ENCODE measurements at places on chromosomes 2 and 18.
A peak's percentile ranks its signal among the peaks of the same experiment; 100 is the strongest.

DNA sequence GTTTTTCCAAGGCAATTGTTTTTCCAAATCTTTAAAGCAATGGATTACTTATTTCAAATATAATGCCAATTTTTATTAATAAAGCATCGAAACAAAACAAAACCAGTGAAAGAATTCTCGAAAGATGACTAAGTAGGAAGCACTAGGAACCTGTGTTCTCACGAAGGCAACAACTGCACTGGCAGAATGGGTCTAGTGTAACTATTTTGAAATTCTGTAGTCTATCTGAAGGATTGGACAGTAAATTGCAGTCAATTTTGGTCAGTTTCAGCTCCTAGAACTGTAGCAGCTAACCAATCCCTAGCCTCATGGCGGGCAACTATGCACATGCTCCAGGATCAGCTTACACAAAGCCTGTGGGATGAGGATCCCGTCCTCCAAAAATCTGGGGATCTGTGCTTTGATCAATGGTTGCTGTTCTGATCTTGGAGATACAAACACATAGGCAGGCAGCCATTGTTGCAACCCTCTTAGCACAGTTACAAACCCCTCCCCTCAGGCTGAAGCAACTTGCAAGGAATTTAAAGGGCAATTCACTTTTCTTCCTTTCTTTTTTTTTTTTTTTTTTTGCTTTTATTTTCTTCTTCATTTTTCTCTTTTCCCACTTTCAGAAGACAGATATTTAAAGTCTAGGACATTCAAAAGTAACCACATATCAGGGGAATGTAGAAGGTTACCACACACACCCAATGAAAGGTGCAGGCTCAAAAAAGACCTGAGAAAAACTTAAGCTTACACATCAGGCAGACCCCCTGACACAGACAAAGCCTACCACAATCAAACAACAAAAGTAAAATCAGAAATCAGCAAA lies 147.6 kb downstream of the THADA start:
- no peak for DNase-seq

GRCh38 chr18:49631146-49631866 lies 69.4 kb downstream of the LIPG start:
- DNase-seq = no peak

GRCh38 chr2:168740360-168740759 lies 62.1 kb upstream of the NOSTRIN start:
- no peak for DNase-seq

DNA sequence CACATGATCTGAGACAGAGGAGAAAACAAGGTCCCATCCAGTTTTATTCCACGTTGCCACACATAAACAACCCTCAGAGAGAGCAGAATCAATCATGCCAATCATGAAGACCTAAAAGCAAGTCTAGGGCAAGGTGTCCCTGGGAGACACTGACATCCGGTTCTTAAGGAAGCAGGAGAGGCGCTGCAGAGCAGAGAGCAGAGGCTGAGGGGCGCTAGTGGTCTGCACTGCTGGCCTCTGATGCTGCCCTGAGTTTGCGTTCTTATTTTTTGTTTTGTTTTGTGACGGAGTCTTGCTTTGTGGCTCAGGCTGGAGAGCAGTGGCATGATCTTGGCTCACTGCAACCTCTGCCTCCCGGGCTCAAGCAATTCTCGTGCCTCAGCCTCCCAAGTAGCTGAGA lies 83.3 kb downstream of the SMIM21 start:
- DNase-seq = no peak

DNA sequence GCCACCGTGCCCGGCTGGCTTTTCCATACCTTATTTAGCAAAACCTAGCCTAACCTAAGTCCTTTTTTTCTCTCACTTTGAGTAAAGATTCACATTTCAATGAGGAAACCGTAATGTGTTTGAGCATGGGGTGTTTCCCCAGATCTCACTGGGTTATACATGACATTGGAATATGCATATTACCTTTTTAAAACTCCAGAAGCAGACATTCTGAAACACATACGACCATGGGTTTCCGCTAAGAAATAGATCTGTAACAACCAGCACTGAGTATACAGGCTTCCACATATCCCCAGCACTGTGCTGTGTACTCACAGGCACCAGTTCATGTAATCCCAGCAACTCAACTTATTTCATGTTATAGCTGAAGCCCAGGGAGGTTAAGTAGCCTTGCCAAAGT lies 41.0 kb upstream of the FOSL2 start:
- DNase-seq = no peak

- DNase-seq = peak; percentile 89
Observed at GRCh38 chr2:239249776-239250175, 151.0 kb downstream of the HDAC4 start.

- peak; percentile 49 for DNase-seq
Observed at GRCh38 chr2:209556354-209556961, 132.6 kb downstream of the MAP2 start.

DNA sequence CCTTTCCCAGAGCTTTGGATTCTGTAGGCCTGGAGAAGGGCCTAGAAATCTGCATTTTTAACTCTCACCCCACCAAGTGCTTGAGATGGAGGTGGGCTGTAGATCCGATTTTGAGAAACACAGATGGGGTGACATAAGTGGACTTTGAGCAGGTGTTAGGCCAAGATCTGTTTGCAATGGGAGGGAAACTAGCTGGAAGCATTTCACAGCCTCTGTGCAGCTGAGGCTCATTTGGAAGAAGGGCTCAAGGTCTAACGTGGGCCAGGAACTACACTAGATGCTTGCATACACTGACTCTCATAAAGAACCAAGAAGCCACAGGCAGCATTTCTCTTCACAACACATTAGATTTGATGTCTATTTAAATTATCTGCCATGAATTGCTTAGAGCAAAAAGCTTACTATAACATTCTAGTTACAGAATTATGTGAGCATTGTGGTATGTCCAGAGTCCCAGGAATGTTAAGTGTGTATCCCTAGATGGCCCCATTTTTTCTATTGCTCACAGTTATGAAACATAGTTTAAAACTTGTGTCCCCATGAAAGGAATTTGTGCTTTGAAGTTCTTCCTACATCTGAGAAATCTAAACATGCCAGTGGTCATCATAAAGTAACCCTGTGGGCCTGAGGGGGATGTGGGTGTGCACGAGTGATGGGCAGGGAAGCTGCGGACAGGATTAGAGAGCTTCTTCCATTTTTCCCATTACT lies 77.2 kb downstream of the CD28 start:
- DNase-seq = peak; percentile 93

DNA sequence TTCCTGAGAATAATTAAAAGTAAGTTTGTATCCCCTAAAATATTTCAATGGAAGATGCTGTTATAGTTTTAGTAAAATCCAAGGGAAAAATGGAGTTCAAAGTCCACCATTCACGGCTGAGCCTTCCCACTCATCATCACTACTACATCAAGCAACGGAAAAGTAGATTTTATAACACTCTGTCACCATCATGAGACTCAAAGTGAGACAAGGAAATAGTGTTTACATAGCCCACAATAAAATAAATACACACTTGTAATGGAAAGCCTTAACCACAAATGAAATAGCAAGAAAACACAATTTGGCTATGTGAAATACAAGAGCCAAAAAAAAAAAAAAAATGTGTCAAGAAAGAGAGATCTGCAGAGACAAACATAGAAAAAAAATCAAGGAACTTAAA lies 569.9 kb upstream of the REG3G start:
- no peak for DNase-seq

- DNase-seq = no peak
Observed at GRCh38 chr2:139366681-139367080, 586.5 kb upstream of the NXPH2 start.

- no peak for DNase-seq
Observed at GRCh38 chr2:233085037-233085838, 25.1 kb downstream of the INPP5D start.

- DNase-seq = no peak
Observed at GRCh38 chr2:7243276-7243675, 326.1 kb downstream of the RNF144A start.

DNA sequence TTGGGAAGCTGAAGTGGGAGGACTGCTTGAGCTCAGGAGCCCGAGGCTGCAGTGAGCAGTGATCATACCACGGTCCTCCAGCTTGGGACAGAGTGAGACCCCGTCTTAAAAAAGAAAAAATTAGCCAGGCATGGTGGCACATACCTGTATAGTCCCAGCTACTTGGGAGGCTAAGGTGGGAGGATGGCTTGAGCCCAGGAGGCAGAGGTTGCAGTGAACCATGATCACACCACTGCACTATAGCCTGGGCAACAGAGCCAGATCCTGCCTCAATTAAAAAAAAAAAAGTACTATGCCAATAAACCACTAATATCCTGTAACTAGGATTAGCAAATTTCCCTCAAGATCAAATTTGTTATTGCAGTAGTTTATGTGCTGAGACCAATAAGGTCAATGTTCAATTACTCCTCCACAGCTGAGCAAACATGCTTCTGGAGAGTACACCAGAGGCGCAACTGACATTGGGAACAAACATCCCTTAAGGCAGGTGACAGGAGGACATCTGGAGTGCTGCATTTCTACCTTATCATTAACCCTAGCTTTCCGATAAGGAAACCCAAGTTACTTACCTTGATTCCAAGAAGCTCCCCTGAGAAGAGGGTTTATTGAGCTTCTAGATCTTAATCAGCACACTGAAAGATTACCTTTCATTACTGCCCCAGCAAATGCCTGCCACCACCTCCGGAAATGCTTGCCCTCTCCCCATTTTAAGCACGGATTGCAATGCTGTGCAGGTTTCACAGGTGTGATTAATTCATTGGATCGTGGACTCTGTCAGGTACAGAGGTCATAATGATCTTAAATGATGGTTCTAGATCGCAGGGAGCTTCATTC lies 26.2 kb downstream of the MGAT4A start:
- DNase-seq = no peak

DNA sequence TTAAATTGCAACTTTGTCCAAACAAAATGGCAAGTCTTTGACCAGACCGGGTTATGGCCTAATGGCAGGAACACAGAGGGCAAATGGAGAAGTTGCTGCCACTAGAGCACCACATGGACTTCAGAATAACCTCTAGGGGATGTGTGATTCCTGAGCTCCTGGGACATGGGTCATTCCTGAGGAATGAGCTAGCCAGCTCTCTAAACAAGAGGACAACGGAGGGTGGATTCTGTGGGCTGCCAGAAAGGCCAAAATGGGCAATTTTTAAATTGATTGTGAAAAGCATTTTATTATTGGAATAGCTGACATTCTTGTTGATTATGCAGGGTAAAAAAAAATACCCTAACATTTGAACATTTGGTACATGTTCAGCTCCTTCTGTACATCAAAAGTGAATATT lies 109.8 kb upstream of the FZD5 start:
- peak; percentile 79 for DNase-seq

DNA sequence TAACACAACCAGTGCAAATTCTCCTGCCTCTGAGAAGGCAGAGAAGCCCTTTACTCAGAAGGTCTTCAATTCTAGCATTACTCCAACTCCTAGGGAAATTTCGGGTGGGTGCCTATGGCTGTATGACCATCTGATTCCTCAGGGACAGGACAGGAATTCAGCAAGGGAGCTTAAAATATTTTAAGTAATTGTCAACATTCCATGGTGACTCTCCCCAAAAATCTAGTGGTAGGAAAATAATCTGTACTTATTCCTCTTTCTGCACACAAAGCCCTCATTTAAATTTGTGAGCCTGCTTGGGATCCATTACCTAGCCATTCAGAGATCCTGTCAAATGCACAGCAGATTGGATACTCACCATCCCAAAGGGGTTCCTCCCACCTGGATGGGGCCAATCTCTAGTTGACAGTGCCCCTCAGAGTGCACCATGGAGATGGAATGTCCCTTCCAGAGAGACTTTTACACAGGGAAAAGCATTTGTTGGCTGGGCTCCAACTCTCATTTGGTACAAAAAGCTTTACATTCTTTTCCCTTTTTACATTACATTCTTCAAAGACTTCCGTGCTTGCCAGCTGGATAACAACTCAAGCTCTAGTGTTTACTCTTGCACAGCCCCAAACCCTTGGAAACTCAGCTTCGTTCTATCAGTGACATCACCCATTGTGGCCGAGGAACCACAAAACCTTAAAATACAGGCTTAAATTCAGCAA lies 3.1 kb upstream of the TMEM150A start:
- DNase-seq = peak; percentile 95

- DNase-seq = no peak
Observed at GRCh38 chr18:49851624-49852023, 38.3 kb upstream of the ACAA2 start.

- no peak for DNase-seq
Observed at GRCh38 chr2:177363332-177363731, 29.2 kb upstream of the AGPS start.

GRCh38 chr2:3594493-3595281 lies at the start of gene COLEC11:
TSS of gene COLEC11 (plus strand) at chr2:3595112. CDS start at chr2:3604341, 9,229 bp downstream.
- DNase-seq = peak; percentile 22

DNA sequence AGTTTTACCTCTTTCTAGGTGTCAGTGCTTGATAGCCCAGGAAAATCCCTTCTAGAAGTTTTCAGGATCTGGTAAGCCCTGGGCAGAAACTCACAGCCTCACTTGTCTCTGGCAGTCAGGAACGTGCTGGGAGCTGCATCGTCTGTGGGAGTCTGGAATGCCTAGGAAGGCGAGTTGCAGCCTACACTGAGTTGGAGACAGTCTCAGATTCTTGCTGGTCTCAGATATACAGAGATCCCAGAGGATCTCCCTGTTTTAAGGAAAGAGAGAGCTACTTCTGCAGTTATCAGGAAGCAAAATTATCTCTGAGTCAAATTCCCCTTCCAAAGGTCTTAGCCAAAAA lies 104.4 kb upstream of the CDC42EP3 start:
- DNase-seq = peak; percentile 91

DNA sequence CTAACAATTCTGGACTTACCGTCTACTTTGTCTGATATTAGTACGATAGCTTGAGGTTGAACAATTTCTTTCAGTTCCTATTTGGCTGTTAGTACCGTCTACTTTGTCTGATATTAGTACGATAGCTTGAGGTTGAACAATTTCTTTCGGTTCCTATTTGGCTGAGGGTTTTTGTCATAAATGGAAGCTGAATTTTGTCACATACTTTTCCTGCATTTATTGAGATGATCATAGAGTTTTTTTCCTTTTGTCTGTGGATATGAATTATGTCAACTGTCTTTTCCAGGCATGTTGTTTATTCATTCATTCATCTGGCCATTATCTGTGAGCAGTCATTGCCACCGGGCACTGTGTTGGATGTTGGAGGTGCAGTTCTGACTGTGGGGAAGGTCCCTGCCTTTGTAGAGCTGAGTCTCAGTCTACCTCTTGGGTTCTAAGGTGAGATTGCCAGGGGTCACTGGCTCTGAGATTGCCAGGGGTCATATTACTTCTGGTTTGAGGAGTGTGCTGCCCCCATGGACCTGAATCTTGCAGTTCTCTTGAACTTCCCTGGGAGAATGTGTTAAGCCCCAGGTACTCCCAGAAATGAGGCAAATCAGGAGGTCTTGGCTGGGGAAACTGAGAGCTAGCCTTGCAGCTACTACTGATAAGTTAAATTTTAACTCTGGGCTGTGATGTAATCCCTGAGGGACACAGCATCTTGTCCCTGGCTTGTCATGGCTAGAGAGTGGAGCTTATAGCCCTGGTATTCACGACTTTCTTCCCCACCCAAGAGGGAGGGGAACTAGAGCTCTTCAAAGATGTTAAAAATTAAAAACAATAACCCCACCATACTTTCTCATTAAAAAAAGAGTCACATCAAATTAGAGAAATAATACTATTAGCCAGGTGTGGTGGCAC lies 89.1 kb upstream of the MBOAT2 start:
- no peak for DNase-seq
